ENCODE measurements at places on chromosomes 1 and 21.
A peak's percentile ranks its signal among the peaks of the same experiment; 100 is the strongest.

DNA sequence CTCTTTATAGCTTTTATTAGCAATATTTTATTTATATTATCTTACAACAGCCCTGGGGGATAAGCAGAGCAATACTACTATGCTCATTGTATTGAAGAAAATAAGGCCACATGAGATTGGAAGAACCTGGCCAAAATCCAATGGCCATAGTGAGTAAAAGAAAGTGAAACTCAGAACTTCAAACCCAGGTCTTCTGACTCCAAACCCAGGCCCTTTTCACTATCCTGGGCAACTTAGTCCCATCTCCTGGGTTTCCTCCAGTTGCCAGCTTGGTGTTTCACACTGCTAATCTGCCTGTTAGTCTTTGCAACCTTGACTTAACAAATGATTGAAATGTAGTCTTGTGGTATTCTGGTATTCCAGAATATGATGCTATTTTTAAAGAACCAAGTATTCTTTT lies 22.4 kb upstream of the EXO1 start:
- DNase-seq: peak; percentile 22

GRCh38 chr1:43522776-43523480 lies 7.8 kb upstream of the PTPRF start:
- DNase-seq: peak; percentile 58

- no peak for DNase-seq
Observed at GRCh38 chr1:36024847-36025246, 59.0 kb upstream of the TEKT2 start.

DNA sequence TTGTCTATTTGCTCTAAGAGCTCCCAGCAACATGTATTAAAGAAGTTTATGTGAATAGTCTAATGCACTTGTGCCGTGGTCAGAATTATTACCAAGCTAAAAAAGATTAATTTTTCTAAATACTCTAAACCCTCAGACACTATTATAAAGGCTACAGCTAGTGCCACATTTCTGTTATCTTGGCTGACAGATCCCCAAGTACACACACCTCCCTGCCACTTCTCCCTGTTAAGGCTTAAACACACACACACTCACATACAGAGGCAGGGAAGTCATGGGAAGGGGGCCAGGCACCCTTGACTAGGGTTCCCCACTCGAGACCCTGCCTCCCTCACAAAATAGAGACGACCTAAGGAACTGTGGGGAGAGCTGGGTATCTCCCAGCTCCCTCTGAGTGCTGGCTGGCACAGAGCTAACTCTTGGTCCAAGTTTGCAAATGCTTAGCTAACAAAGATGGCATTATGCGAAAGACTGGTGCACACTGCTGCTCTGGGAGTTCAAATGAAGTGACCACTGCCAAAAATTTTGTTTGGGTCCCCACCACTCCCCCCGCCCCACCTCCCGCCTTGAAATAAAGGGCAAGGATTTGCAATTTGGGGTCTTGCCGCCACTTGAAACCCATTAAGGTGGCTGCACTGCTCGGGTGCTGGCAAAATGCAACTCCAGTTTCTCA lies 9.8 kb downstream of the SSBP3 start:
- no peak for DNase-seq

DNA sequence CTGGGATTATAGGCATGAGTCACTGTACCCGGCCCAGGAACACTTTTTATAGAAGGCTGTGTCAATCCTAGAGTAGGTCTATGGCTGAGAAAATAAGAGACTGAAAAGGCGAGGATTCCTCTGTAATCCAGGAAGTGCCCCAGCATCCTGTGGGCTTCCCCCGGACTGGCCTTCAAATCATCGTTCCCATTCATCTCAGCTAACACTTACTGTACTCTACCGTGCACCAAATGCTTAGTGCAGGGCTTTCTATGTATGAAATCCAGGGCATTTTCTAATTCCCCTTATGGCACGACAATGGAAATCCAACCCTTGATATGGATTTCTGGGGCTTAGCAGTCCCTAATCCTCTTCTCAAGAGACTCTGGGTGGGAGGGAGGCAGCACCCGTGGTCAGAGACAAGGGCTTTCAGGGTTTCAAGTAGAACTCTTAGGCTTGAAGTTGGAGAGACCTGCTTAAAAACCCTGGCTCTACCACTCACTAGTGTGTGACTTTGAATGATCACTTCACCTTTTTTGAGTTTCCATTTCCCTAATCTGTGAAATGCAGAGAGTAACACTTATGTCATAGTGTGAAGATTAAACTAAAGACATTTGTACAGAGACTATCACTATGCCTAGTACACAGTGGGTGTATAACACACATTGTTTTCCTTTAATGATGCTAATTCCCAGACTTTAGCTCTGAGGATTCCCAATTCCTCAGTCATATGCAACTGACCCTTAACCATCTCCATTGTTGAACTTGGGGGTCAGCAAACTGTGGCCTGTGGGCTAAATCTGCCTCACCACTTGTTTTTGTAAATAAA lies 20.3 kb downstream of the MECR start:
- DNase-seq: no peak

- peak; percentile 22 for DNase-seq
Observed at GRCh38 chr1:43994794-43995790, 3.7 kb downstream of the CCDC24 start.

DNA sequence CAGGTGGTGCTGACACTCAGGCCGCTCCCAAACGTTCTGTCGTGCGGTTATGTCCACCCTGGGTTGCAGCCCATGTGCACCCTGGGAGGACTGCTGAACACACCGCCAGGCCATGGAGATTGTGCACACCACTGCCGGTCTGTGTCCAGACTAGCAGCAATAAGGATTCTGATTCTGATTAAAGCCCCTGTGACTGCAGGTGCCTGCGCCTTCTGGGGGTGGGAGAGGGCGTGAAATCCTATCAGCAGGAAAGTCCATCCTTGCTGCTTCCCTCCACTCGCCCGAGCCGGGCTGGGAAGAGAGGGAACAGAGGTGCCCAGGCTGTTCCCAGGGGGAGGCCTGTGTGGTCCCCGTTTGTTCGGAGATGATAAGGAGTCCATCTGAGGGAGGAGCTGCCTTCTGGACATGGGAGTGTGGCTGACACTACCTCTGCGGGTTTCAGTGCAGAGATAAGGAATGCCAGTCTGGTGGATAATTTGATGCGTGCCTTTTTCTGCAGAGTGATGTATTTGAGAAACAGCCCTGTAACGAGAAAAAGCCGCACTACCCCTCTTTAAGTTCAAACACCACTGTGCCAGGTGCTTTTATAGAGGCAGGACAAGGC lies 41.2 kb downstream of the BACE2 start:
- no peak for DNase-seq

GRCh38 chr1:116533429-116533820 lies 37.4 kb downstream of the CD58 start:
- no peak for DNase-seq

DNA sequence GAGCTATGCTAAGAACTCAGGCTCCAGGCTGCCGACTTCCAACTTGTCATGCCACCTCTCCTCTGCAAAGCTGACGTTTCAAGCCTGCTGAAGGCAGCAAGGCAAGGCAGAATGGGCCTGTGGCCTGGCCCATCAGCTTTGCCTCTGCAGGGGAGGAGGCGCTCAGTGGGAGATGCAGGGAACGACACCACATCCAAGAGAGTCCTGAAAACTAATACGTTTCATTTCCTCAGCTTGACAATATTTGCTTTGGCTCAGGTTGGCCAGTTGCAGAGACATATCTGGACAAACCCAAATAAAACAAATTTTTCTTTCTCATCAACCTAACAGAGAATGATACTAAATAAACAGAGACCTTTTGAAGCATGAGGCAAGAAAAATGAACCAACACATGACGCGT lies 35.3 kb downstream of the BEND5 start:
- DNase-seq: no peak

DNA sequence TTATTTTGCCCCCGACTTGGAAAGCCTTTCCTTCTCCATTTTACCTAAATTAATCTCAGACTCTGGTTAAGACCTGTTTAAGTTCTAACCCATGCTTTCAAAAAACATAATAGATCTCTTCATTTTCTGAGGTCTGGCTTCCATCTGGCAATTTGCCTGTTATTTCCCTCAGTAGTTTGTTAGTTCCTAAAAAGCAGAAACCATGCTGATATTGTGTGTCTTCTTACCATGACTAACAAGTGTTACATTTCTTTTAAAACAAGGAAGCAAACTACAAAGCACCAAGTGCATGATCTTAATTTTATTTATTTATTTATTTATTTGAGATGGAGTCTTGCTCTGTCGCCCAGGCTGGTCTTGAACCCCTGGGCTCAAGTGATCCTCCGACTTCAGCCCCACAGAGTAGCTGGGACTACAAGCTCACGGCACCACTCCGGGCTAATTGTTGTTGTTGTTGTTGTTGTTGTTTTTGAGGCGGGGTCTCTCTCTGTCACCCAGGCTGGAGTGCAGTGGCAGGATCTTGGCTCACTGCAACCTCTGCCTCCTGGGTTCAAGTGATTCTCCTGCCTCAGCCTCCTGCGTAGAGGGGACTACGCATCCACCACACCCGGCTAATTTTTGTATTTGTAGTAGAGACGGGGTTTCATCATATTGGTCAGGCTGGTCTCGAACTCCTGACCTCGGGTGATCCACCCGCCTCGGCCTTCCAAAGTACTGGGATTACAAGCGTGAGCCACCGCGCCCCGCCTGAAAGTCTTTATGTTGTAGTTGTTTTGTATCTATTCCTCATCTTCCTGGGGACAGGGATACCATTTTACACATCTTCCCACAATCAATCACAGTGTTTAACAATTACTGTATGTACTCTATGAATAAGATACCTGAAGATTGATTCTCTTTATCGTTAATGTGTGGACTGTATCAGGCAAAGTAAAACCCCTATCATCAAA lies 1.3 kb upstream of the PATJ start:
- DNase-seq: no peak

- DNase-seq: no peak
Observed at GRCh38 chr1:200053646-200054045, 26.1 kb downstream of the NR5A2 start.

- DNase-seq: no peak
Observed at GRCh38 chr1:162117039-162117774, 47.7 kb downstream of the NOS1AP start.

- DNase-seq: no peak
Observed at GRCh38 chr1:193539731-193540459, 353.5 kb upstream of the B3GALT2 start.

GRCh38 chr1:207842506-207842905 lies 68.4 kb downstream of the CD34 start:
- no peak for DNase-seq

DNA sequence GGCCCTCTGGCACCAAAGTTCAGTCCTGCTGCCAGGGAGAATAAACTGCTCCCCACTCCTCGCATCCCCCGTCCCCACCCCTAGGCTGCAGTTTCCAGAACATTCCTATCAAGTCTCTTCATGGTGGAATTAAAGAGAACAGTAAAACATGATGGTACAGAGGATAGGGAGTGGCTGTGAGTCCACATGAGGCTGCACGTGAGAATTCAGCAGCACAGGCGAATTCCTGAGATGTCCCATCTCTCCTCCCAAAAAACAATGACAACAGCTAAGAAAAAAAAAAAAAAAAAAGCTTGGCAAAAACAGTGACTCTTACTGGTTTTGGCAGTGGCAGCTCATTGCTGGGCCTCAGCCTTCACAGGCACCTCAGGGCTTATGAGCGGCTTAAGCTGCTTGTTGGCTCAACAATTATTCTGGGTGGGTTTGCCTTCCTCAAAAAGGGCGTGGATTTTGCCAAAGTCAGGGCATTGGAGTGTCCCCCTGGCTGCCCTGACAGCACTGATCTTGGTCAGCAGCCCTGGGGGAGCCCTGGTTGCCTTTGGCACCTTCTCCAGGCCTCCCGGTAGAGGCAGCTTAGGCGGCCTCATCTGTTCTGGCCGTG lies 5.7 kb upstream of the IFFO2 start:
- DNase-seq: peak; percentile 91

DNA sequence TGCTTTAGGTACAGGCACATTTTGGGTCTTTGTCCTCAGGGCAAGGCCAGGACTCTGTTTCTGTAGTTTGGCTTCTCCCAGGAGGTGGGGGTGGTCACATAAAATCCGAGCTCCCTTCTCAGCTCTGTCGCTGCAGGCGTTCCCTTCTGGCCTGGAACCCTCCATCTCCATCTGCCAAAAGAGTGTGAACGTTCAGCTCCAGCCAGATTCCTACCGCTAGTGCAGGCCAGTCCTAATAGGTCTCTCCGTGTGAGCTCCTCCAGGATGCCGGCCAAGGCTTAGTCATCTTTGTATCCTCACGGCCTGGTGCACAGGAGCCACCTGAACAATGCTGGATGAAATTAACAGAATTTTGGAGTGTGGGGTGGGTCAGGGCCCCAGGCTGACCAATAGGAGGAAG lies 19.9 kb upstream of the KCNA10 start:
- DNase-seq: no peak

DNA sequence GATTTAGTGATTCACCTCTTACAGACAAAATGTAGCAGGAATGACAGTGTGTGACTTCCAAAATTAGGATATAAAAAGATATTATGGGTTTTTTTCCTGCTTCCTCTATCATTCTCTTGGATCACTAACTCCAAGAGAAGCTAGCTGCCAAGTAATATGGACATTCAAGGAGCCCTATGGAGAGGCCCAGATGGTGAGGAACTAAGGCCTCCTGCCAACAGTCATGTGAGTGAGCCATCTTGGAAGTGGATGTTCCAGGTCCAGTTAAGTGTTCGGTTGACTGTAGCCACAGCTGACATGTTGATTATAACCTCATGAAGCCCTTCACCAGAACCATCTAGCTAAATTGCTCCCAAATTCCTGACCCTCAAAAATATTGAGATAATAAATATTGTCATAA lies 38.8 kb downstream of the CD160 start:
- DNase-seq: no peak

DNA sequence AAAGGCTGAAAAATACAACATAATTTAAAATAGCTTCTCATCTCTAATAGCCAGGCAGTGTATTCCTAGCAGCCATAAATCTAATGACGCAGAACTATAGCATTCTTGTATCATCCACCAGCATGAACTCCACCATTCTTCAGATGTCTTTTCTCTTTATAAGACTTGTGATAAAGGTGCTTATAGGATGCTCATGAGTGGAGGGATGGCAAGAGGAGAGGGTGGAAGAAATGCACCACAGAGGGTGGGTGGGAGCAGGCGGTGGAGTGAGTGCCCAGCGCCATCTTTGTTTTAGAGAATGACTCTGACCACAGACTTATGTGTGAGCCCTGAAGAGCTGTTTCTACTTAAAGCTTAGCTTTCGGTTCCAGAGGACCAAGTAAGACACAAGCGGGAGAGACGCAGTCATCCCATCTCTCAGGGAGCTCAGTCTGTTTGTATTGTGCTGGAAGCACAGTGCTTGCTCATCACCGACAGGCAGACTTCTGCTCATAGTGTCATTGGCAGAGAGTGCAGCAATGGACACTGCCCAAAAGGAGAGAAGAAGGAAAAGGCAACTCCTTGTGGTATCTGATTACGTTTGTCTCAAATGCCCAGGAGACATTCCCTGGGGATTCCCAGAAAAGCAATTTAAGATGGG lies 65.6 kb downstream of the KCNJ15 start:
- peak; percentile 85 for DNase-seq

- no peak for DNase-seq
Observed at GRCh38 chr1:154584267-154584994, 16.9 kb downstream of the CHRNB2 start.

GRCh38 chr1:203100516-203100869 lies 14.7 kb upstream of the MYOG start:
- DNase-seq: no peak

DNA sequence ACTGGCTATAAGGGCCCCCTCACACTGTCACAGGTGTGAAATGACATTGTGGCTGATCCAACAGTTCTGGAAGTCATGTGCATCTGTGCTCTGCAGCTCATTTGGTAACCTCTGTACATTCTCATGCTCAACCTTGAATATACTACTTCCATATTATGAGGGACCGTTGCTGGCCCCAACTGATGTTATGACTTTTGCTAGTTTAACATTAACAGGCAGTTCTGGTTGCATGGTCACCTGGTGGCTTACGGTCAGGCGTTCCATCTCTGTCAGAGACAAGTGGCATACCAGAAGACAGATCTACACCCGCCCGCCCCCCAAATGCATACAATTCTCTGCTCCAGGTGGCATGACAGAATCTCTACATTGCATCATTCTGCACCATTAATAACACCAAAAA lies 6.0 kb upstream of the DIP2A start:
- no peak for DNase-seq

Data from AG10803 (cell line).